ENCODE measurements at places on chromosomes 3 and 15.

DNA sequence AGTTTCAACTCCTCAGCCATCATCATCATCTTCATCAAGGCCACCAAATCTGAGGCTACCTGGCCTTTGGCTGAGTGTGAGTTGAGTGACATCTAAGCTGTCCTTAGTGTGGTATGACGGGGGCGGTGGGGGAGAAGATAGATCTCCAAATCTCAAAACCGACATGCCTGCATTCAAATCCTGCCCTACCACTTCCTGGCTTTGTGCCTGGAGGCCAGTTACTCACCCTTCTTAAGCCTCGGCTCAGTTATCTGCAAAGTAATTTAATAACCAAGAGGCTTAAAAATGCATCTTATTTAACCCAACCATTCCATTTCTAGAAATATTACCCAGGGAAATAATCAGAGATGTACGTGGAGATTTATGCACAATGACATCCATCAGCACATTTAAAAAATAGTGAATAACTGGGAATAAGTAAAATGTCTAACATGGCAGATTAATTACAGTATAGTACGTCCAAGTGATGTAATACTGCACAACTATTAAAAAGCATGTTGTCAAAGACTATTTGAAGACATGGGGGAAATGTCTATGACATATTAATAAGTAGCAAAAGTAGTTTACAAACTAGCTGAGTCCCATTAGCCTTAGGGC lies 167.4 kb downstream of the NTRK3 start:
- DNase-seq: no peak

- DNase-seq: no peak
Observed at GRCh38 chr3:155070316-155070715, 9.8 kb upstream of the MME start.

- DNase-seq: no peak
Observed at GRCh38 chr3:181933052-181933618, 221.4 kb downstream of the SOX2 start.

GRCh38 chr15:81783586-81783985 lies 262.2 kb downstream of the MEX3B start:
- DNase-seq: no peak

DNA sequence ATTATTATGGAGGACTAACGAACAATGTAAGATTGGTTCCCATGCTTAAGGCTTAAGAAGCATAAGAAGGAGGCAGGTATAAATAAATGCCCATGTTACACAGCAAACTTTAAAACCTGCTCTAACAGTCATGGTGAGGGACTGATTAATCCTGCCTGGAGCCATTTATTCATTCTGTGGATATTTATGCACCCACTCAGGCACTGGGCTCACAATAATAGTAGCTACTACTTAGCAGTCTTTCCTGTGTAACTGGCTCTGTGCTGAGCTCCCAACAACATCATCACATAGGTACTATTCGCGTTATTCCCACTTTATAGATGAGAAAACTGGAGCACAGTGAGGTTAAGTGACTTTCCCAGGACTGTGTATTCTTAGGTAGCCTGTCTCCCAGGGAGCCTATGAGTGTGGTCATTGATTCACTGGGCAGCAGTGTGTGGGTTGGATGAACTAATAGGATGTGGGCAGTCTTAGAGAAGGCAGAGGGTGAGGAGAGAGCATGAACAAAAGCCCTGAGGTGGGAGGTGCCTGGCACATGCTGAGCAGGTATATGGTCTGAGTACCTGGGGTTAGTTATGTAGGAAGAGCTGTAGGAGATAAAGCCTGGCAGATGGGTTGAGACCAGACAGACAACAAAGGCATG lies 44.1 kb upstream of the UMPS start:
- DNase-seq: no peak

DNA sequence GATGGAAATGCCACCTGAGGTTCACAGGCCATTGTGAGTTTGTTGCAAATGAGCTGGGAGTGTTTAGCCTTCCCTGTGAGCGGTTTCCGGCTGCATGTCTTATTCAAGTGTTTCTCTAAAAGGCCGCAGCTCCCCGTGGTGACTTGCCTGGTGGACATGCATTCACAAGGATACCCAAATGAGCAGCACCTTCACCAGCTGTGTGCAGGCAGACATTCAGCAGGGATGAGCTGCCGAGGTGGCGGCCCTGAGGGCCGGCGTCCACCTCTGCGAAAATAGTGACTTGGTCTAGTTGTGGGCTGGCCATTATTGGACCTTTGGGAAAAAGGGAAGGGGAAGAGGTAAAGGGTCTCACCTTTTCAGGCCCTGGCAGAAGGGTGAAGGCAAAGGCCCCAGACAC lies 23.4 kb downstream of the SPSB4 start:
- DNase-seq: no peak

GRCh38 chr3:79820089-79820488 lies 52.3 kb upstream of the ROBO1 start:
- DNase-seq: no peak

DNA sequence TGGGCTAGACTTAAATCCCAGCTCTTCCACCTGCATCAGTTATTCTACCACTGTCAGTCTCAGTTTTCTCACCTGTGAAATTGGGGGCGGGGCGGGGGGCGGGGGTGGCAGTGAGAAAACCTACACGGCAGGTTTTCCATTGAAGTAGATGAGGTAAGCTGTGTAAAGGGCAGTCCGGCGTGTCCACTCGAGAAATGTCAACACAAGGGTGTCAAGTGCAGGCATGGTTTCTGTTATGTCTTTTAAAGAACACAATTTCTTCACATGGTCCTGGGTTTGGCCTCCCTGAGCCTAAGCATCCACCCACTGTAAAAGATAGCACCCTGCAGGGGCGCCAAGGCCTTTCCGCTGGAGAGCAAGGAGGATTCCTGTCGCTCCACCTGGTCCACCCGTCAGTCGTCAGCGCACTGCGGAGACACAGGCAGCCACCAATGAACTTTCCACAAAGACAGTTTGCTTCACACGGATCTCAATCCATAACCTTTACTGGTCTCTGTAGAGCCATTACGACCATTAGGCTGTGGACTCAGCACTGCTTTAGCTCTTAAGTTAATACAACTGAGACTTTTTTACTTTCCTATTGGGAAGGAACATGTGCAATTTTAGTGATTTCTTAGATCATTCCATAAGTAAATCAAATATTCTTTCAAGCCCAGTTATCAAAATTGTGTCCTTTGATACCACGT lies 99.5 kb upstream of the FOXB1 start:
- DNase-seq: no peak

DNA sequence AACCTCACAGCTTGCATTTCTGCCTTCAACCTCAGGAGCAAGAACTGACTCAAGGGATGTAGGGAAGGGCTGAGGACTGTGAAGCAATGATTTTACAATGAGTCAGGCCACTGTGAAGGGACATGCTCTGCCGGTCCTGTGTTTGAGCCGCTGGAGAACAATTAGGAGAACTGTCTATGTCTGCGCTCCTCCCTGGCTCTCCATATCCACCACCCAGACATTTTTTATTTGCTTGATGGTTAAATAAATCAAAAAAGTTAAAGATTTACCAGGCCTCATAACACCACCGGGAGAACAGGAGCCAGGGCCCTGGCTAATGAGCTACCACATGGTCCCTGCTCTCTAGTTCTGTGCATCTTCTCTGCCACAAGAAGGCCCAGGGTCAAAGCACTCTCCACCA lies 29.6 kb downstream of the SEC61A1 start:
- DNase-seq: no peak

DNA sequence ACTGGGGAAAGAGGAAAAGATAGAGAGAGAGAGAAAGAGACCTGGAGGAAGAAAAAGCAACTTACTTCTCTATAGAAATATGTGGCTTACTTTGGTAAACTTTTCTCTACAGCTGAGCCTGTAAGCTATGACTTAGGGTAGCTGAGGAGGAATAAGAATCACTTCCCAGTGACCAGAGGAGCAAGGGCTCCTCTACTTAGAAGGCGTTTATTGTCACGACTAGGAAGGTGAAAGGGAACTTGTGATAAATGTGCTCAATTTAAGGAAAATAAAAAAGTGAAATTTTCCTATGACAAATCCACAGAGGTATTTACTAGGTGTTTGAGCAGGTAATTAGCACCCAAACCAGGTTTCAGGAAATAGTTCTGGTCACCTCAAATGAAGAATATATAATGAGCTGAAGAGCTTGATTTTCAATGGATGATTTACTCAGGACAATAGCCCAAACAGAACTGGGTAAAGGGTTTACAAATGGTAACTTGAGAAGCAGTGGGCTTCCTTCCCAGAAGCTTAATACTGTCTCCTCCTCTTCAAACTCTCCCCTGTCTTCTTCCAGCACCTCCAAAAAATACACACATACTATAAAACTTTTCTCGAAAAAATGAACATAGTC lies 46.1 kb downstream of the SOX2 start:
- no peak for DNase-seq

DNA sequence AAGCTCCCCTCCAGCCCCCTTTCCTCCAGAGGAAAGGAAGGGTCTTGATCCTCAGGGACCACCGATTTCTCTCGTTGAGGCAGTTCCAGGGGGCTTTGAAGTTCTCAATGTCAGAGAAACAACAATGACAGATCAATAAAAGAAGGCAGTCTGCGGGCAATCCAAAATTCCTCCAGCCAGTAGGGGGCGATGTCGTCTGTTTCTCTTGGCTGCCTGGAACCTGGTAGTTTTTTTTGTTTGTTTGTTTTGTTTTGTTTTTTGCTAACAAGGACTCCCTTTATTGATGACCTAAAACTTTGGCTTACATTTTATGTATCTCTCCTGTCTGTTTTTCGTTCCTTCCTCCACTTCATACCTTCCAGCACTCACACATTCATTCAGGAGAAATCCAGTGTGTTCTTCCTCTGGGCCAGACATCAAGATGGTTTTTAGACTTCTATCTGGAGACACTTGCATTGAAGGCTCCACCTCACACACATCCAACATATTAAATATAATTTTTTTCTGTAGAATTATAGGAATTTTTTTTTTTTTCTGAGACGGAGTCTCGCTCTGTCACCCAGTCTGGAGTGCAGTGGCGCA lies 276.6 kb downstream of the RPLP1 start:
- DNase-seq: no peak

DNA sequence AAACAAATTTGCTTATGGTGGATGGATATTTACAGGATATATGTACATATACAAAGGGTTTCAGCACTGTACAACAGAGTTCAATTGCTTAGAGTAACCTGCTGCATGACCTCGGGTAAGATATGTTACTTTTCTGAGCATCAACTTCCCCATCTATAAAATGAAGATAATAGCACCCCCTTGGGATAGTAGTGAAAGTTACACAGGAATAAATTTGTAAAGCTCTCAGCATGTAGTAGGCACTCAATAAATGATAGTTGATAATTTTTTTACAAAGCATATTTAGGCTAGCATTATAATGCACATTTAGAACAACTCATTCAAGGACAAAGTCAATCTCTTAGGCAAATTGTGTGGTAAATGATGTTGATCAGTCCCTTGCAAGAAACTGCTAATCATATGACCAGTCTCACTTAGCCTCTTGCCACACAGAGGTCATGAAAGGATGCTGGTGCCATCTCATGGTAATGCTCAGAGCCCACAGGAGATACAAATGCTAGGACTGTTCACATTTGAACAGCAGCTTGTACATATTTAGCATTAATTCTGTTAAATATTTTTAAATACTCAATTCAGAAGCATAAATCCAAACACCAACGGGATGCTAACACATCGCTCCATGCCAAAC lies 123.9 kb downstream of the MAGI1 start:
- DNase-seq: no peak

- DNase-seq: peak; percentile 6
Observed at GRCh38 chr3:128498127-128498626, 5.2 kb upstream of the GATA2 start.

GRCh38 chr3:71713041-71713440 lies 12.2 kb downstream of the EIF4E3 start:
- no peak for DNase-seq

DNA sequence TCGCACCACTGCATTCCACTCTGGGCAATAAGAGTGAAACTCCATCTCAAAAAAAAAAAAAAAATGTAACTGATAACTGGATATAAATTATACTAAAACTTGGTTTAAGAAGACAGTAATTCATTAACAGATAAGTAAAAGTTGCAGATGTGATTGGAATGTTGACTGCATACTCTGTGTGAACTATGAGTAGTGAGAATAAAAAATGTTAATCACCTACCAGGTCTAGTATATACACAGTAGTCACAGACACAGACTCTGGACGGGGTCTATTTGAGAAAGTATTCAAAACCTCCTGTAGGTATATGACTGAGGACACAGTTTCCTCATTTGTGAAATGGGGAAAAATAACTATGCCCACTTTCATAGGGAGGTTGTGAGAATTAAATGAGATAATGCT lies 26.0 kb downstream of the GOLM2 start:
- no peak for DNase-seq

All from femur (tissue), 1 donor.